Fibroblast of lung (primary cell): ENCODE measurements at places on chromosomes 6 and 20.

GRCh38 chr20:25318471-25319240 is 70.8 kb downstream of the PYGB start:
- no peak for DNase-seq

DNA sequence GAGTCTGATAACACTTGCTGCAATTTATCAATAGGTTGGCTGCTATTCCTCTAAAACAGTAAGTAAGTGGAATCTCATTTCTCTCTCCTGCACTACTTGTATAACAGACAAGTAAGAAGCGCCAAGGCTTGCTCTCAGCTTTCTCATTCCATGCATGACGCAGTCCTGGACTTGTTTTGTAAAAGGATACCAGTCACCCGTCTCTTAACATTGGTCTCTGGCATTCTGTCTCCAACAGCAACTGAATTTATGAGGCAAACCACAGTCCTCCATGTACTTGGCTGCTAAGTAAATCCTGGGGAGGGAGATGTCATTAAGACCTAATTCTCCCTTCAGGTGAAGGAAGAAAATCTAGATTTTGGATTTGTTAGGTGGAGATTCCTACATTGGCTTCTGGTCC is 115.4 kb downstream of the OPN5 start:
- peak; percentile 51 for DNase-seq

- no peak for DNase-seq
Measured at GRCh38 chr20:59455402-59456341, 148.7 kb upstream of the PHACTR3 start.

DNA sequence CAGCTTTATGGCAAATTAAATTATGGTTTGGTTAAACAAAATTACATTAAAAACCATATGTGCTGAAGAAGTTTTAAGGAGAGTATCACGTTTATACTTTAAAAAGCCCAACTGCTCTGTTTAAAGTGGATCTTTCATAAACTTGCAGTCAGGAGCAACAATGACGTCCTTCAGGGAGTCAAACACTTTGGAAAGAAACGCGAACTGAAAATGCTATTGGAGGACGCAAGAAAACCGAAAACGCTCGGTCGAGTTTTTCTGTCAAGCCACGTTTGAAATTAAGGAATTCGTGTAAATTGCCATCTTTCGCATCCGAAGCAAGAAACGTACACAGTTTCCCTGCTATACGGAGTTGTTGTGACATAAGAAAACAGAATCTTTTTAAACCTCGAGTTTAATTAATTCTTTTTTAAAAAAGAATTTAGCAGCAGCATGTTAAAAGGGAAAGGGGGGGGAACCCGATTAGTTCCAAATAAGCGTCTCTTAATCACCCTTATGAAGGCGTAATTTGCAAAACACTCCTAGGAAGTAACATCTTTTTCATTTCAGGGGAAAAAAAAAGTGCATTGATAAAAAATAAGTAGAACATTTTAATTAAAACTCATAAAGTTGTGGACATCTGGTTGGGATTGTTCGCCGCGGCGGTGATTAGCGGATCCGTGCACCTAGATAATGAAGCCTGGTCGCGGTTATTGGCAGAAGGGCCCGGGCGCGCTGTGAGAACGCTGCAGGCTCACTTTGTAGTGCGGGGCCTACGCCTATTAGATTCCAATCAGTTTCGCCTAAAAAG is 295.4 kb downstream of the TFAP2C start:
- DNase-seq: peak; percentile 2

GRCh38 chr6:90271831-90272230 is 24.8 kb downstream of the BACH2 start:
- no peak for DNase-seq

GRCh38 chr6:138923561-138923960 is 64.5 kb downstream of the REPS1 start:
- DNase-seq: no peak
